ENCODE measurements at places on chromosomes 11 and 22.

DNA sequence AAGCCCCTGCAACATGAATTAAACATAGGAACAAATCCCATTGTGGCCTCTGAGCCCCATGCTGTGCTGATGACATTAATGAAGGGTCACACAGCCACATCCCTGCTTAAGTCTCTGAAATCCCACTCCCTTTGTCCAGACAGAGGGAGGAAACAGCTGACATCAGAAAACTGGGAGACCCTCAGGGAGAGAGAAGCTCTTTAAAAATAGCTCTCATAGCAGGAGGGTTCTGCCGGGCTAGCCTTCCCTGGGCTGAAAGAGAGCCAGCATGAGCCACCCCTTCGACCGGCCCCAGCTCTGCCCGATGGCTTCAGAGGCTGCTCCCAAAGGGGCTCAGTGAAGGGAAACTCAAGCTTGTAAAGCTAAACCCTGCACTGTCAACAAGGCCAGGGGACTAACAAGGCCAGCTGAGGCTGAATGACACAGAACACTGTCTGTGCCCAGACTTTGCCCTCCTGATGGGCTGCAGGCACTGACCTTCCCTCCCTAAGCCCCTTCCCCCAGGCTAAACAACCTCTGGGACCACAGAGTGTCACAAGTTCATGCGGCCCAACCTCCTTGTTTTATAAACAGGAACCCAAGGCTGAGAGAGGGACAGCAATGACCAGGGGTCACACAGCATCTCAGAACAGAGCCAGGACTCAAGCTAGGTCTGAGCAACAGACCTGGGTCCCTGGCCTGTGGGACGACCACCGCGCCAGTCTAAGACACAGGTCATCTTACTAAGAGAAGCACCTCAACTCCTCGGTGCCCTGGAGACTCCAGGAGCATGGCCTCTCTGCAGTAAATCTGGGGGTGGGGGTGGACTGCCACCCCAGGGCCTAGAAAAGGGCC is 163.8 kb downstream of the CHST1 start:
- DNase-seq = no peak
- H3K27me3 ChIP-seq = peaks cover 20% of the 10 kb centered on the region
- H3K4me1 ChIP-seq = no peaks in the 10 kb centered on the region
- H3K36me3 ChIP-seq = no peaks in the 10 kb centered on the region

DNA sequence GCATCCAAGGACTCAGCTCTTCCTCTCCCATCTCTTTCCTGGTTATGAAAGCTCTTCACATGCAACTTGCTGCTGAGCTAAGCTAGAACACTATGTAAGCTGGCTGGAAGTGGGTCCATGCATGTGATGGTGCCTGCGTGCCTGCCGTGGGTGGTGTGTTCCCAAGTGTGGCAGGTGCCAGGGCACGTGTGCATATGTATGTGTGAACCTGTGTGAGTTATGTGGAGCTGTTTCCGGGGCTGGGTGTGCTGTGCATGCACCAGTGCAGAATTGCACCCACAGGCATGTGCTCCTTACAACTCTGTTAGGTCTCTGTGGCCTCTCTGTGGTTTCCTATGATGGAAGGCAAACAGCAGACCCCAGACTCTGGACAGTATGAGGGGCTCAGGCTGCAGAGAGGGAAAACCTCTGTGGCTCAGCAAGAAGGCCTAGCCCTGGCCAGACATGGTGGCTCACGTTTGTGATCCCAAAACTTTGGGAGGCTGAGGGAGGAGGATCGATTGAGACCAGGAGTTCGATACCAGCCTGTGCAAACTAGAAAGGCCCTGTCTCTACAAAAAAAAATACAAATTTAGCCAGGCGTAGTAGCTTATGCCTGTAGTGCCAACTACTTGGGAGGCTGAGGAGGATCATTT is 4.1 kb upstream of the P2RY6 start:
- peak; percentile 11 for DNase-seq
- no peak overlapping the region for H3K4me3 ChIP-seq
- no peaks in the 10 kb centered on the region for H3K4me1 ChIP-seq
- H3K36me3 ChIP-seq = no peaks in the 10 kb centered on the region

DNA sequence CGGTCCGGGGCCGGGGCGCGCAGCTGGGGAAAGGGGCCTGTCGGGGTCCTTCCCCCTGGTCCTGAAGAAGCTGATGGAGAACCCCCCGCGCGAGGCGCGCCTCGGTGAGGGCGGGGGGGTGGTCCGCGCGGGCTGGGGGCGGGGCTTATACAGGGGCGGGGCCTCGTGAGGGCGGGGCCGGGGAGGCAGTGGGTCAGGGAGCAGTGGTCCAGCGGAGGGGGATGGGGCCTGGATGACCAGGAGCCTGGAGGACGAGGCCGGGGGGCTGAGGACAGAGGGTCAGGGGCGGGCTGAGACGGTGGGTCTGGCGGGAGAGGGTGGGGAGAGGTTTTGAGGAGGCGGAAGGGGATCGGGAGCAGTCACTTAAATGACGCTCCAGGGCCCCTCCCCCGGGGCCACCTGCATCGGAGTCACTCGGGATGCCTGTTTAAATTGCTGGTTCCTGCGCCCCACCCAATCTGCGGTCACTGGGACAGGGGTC is 396 bp downstream of the TEF start:
- H3K27ac ChIP-seq = peak overlapping the region; percentile 78
- peak; percentile 52 for DNase-seq
- no peaks in the 10 kb centered on the region for H3K27me3 ChIP-seq
- H3K36me3 ChIP-seq = peaks cover 2% of the 10 kb centered on the region
- H3K4me1 ChIP-seq = peaks cover 20% of the 10 kb centered on the region

GRCh38 chr22:23065495-23066122 is 4.7 kb upstream of the GNAZ start:
- H3K36me3 ChIP-seq = no peaks in the 10 kb centered on the region
- no peak for DNase-seq
- no peak overlapping the region for H3K27ac ChIP-seq
- H3K4me3 ChIP-seq = no peak overlapping the region
- no peaks in the 10 kb centered on the region for H3K27me3 ChIP-seq

- no peaks in the 10 kb centered on the region for H3K36me3 ChIP-seq
- H3K27ac ChIP-seq = no peak overlapping the region
- no peak for DNase-seq
These were observed 2.7 kb downstream of the OR51T1 start for GRCh38 chr11:4884361-4884760.

DNA sequence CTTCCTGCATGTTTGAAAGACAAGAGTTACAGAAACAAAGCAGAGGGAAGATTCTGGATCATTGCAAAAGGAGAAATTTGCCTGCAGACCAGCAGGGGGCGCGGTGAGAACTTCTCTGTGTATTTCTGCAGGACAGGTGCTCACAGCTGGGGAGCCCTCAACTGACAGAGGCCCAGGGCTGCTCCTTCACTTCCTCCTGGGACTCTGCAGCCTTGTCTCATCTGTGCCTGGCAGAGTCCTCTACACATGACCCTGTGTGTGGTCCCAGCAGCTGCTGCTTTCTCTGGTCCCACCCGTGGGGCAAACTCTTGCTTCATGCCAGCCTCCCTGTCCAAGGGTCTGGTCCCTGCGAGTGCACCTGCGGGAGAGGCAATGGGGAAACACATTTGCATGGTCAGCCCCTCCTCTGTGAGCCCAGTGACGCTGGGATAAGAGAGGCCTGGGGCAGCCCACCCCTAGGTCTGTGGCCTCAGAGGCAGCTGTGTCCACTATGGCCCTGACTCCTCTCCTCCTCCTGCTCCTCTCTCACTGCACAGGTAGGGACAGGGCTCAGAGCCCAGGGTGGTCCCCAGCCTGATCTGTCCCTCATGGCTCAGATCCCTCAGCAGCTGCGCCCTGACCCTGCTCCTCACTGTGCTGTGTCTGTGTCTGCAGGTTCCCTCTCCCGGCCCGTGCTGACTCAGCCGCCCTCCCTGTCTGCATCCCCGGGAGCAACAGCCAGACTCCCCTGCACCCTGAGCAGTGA is 43.2 kb upstream of the VPREB1 start:
- H3K27me3 ChIP-seq = peaks cover 2% of the 10 kb centered on the region
- no peak overlapping the region for H3K4me3 ChIP-seq
- no peak overlapping the region for H3K27ac ChIP-seq
- DNase-seq = peak; percentile 29

GRCh38 chr11:3985631-3986030 is 109.0 kb upstream of the RRM1 start:
- no peak overlapping the region for H3K27ac ChIP-seq
- H3K4me3 ChIP-seq = no peak overlapping the region
- peaks cover 26% of the 10 kb centered on the region for H3K4me1 ChIP-seq
- DNase-seq = no peak

- H3K27me3 ChIP-seq = peaks cover 2% of the 10 kb centered on the region
- H3K4me3 ChIP-seq = no peak overlapping the region
- DNase-seq = no peak
- H3K4me1 ChIP-seq = no peaks in the 10 kb centered on the region
- H3K27ac ChIP-seq = no peak overlapping the region
These were observed 59.9 kb downstream of the GRIK4 start for GRCh38 chr11:120571476-120571875.

DNA sequence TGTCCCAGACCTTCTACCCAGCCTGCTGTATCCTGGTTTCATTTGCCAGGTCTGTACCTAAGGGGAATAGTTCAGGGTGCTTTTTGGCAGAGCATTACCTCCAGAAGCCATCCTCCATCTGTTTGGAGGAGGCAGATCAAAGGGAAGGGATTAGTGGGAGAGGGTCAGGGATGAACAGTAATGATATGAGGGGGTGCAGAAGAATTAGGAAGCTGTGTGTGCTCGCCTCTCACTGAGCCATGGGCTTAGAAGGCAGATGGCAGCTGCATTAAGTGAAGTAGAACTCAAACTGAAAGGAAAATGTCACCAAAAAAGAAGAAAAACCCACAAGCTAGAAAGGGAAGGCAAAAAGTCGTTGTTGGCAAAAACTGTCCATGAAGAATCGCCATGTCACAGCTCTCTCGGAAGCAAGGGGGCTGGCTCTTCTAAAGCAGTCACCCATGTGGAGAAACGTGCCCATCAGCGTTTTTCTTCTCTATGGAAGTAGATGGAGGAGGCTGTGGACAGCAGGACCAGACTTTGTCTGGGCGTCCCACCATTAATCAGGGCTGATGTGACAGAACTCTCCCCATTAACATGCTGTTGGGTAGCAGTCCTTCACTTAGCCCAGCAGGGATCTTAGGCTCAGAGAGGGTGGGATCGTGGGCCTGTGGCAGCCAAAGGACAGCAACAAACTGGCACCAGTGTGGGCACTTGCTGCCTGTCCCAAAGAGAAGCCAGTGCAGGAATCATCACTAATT is 46.8 kb downstream of the CEP164 start:
- no peaks in the 10 kb centered on the region for H3K4me1 ChIP-seq
- no peak overlapping the region for H3K4me3 ChIP-seq
- DNase-seq = no peak
- no peaks in the 10 kb centered on the region for H3K27me3 ChIP-seq
- peaks cover 45% of the 10 kb centered on the region for H3K36me3 ChIP-seq

GRCh38 chr11:122852796-122853160 is 14.5 kb downstream of the CRTAM start:
- H3K4me3 ChIP-seq = no peak overlapping the region
- no peaks in the 10 kb centered on the region for H3K36me3 ChIP-seq
- DNase-seq = no peak

DNA sequence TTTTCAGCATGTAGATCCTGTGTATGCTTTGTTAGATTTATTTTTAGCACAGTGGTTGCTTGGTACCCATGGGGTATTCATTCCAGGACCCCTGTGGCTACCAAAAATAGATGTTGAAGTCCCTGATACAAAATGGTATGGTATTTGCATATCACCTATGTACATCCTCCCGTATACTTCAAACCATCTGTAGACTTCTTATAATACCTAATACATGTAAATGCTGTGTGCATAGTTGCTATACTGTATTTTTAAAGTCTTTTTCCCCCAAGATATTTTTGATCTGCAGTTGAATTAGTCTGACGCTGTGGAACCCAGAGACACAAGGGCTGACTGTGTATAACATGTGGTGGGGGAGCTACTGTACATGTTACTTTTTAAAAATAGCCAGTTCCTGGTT is 101.1 kb downstream of the ATXN10 start:
- no peaks in the 10 kb centered on the region for H3K27me3 ChIP-seq
- no peak for DNase-seq
- H3K4me1 ChIP-seq = no peaks in the 10 kb centered on the region
- H3K27ac ChIP-seq = no peak overlapping the region
- H3K36me3 ChIP-seq = peaks cover 2% of the 10 kb centered on the region
- no peak overlapping the region for H3K4me3 ChIP-seq

GRCh38 chr11:124320097-124320496 is at the start of gene OR8D2:
OR8D2 (minus strand) TSS chr11:124320197; CDS start chr11:124320197, 0 bp downstream.
- no peaks in the 10 kb centered on the region for H3K36me3 ChIP-seq
- DNase-seq = no peak
- H3K4me1 ChIP-seq = no peaks in the 10 kb centered on the region
- no peaks in the 10 kb centered on the region for H3K27me3 ChIP-seq
- no peak within 1 kb of the TSS for H3K4me3 ChIP-seq

DNA sequence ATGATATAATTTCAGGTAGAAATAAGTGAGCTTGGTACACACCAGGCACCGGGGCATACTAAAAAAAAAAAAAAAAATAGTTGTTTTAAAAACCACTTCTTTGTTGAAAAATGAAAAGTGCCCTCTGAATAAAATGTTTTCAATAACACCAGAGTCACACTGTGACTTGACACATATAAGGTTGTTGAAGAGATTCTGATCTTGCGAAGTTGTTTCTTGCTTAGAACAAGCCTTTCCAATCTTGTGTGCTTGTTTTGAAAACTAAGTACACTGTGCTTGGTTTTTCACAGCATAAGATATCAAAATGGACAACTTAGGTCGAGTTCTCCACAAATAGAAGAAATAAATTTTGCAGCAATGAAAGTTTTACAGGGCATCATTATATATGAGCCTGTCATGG is 17.0 kb downstream of the PDGFD start:
- no peak for DNase-seq
- no peak overlapping the region for H3K27ac ChIP-seq
- no peaks in the 10 kb centered on the region for H3K27me3 ChIP-seq

All from CD4-positive, alpha-beta T cell (primary cell).